ENCODE measurements at places on chromosomes 4 and X.
A peak's percentile ranks its signal among the peaks of the same experiment; 100 is the strongest.

DNA sequence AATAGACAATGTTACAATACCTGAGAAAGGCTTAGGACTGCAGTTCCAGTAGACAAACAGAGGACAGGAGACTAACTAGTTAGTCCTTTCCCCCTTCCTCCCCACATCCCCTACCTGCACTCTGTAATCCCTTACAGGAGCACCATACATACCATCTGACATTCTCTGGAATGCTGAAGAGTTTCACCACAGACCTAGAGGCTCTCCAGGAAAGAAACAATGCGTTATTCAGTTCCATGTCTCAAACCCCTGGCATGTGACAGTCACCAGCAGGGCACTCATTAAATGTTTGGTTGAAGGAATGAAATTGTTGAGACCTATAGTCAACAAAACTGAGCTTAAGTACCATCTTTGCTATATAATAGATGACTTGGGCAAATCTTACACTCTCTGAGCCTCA lies 100.2 kb upstream of the USP38 start:
- DNase-seq = no peak
- no peaks in the 10 kb centered on the region for H3K4me1 ChIP-seq
- no peaks in the 10 kb centered on the region for H3K27me3 ChIP-seq
- H3K27ac ChIP-seq = no peak overlapping the region
- H3K36me3 ChIP-seq = no peaks in the 10 kb centered on the region

- H3K27ac ChIP-seq = no peak overlapping the region
- H3K4me1 ChIP-seq = no peaks in the 10 kb centered on the region
- H3K27me3 ChIP-seq = no peaks in the 10 kb centered on the region
- no peak for DNase-seq
Observed at GRCh38 chr4:86872135-86872534, 20.1 kb downstream of the C4orf36 start.

GRCh38 chr4:138114434-138114833 lies 127.7 kb downstream of the SLC7A11 start:
- H3K27me3 ChIP-seq = no peaks in the 10 kb centered on the region
- no peak overlapping the region for H3K4me3 ChIP-seq
- no peak overlapping the region for H3K27ac ChIP-seq
- no peak for DNase-seq

GRCh38 chr4:17218786-17219185 lies 293.1 kb downstream of the QDPR start:
- no peak for DNase-seq
- no peaks in the 10 kb centered on the region for H3K36me3 ChIP-seq
- no peaks in the 10 kb centered on the region for H3K27me3 ChIP-seq
- H3K4me3 ChIP-seq = no peak overlapping the region
- no peaks in the 10 kb centered on the region for H3K4me1 ChIP-seq
- H3K27ac ChIP-seq = no peak overlapping the region

- H3K36me3 ChIP-seq = peaks cover 14% of the 10 kb centered on the region
- H3K4me1 ChIP-seq = peaks cover 18% of the 10 kb centered on the region
- H3K27me3 ChIP-seq = no peaks in the 10 kb centered on the region
- H3K4me3 ChIP-seq = peak overlapping the region; percentile 76
- DNase-seq = no peak
Observed at GRCh38 chrX:48958635-48959094, 1.3 kb upstream of the OTUD5 start.

DNA sequence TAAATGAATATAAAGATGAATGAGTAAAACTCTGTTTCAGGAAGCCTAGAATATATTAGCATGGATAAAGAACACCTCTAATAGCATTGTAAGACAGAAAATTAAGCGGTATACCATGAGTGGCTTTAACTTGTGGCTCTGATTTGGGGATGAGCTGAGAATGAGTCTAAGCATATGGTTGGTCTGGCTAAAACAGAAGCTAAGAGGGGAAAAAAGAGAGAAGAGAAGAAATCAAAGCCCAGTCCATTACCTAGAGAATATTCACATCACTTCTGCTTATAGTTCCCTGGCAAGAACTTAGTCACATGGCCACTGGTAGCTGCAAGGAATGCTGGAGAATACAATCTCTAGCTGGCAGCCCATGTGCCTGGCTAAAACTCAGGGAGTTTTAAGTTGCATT lies 414.5 kb downstream of the PRDM5 start:
- no peak for DNase-seq
- no peaks in the 10 kb centered on the region for H3K4me1 ChIP-seq
- no peak overlapping the region for H3K4me3 ChIP-seq
- H3K27ac ChIP-seq = no peak overlapping the region
- H3K27me3 ChIP-seq = no peaks in the 10 kb centered on the region

- no peaks in the 10 kb centered on the region for H3K27me3 ChIP-seq
- no peaks in the 10 kb centered on the region for H3K36me3 ChIP-seq
- no peaks in the 10 kb centered on the region for H3K4me1 ChIP-seq
- no peak overlapping the region for H3K27ac ChIP-seq
- no peak overlapping the region for H3K4me3 ChIP-seq
Observed at GRCh38 chrX:112851161-112851779, 10.6 kb upstream of the AMOT start.

DNA sequence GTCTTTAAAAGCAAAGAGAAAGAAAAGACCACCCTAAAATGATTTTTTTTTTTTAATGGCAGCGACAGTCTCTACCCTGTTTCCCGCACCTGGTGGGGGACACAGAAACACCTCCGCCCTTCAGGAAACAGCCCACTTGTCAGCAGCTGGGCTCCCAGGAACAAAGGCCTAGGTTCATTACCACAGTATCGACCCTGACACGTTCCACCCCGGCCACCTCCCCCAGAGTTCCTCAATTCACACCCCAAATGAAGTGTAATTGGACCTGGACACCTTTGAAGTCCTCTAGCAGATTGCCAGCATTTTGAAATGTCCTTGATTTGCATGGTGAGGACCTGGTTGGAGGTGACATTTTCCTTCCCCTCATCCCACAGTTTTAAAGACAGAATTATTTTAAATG lies 175.0 kb upstream of the BCOR start:
- no peaks in the 10 kb centered on the region for H3K4me1 ChIP-seq
- no peaks in the 10 kb centered on the region for H3K36me3 ChIP-seq
- DNase-seq = no peak
- no peak overlapping the region for H3K27ac ChIP-seq
- H3K27me3 ChIP-seq = no peaks in the 10 kb centered on the region

- H3K4me1 ChIP-seq = peaks cover 12% of the 10 kb centered on the region
- H3K27ac ChIP-seq = no peak overlapping the region
- H3K27me3 ChIP-seq = no peaks in the 10 kb centered on the region
- DNase-seq = no peak
- no peak overlapping the region for H3K4me3 ChIP-seq
Observed at GRCh38 chr4:7831858-7832730, 107.6 kb downstream of the AFAP1 start.

DNA sequence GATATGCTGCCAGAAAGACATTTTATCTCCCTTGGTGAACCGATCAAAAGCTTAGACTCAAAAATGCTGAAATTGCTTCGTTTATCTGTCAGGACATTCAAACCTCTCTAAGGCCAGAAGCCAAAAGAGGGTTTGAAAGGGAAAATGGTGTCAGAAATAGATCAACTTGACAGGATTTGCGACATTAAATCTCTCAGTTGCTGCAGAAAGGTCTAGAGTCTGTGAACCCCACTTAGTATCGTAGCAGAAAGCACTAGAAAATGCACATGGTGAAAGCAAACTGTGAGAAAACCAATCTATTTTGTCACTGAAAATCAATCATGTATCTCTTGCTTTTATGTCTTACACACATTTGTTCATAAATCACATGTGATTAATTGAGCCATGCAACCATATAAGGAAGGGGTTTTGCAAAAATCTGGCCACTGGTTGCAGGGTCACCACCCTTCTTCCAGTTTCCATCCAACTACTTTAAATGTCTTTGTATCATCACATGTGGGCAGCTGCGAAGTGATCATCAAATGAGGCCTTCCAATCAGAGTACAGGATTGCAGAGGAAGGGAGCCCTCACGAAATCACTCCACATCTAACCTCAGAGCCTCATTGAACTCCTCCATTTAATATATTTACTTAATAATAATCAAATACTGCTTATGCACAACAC lies 347.2 kb upstream of the ANXA10 start:
- no peak overlapping the region for H3K4me3 ChIP-seq
- H3K27ac ChIP-seq = no peak overlapping the region
- H3K36me3 ChIP-seq = no peaks in the 10 kb centered on the region
- H3K4me1 ChIP-seq = no peaks in the 10 kb centered on the region

DNA sequence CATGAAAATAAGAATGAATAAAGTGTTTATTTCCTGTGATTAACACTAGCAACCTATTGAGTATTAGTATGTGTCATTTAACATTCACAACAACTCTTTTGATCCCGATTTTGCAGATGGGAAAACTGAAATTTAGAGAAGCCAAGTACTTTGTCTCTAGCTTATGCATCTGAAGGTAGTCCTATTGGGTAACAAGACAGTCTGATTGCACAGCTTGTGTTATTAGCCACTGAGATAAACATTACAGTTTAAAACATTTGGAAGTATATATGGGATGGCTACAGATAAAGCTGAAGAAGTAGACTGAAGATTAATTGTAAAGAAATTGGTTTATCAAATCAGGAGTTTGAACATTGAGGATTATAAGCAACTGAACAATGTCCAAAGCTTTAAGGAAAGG lies 99.6 kb upstream of the PDE5A start:
- no peaks in the 10 kb centered on the region for H3K4me1 ChIP-seq
- H3K36me3 ChIP-seq = no peaks in the 10 kb centered on the region
- H3K27ac ChIP-seq = no peak overlapping the region
- H3K27me3 ChIP-seq = no peaks in the 10 kb centered on the region
- no peak for DNase-seq
- no peak overlapping the region for H3K4me3 ChIP-seq

GRCh38 chr4:102799816-102800215 lies 27.5 kb downstream of the UBE2D3 start:
- no peaks in the 10 kb centered on the region for H3K4me1 ChIP-seq
- H3K27me3 ChIP-seq = no peaks in the 10 kb centered on the region
- no peak for DNase-seq
- no peak overlapping the region for H3K27ac ChIP-seq

DNA sequence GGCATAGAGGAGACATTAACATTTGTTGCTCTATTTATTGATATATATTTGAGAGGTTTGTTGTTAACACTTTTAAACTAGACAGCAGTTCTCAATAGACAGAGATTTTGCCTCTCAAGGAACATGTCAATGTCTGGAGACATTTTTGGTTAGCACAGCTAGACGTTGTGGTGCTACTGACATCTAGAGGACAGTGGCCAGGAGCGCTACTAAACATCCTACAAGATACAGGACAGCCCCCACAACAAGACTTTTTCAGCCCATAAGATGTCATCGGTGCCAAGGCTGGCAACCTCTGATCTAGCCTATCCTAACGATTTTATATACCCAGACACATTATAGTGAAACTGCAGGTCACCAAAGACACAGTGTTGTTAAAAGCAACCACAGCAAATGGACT lies 18.4 kb upstream of the CTSO start:
- H3K4me1 ChIP-seq = no peaks in the 10 kb centered on the region
- H3K27ac ChIP-seq = no peak overlapping the region
- H3K27me3 ChIP-seq = no peaks in the 10 kb centered on the region
- no peaks in the 10 kb centered on the region for H3K36me3 ChIP-seq
- peak; percentile 19 for DNase-seq

GRCh38 chr4:77501851-77502250 lies 103.8 kb upstream of the CXCL13 start:
- no peak overlapping the region for H3K4me3 ChIP-seq
- H3K36me3 ChIP-seq = no peaks in the 10 kb centered on the region
- 0 out of 2 replicates have a peak, but pooled peaks cover 5% of the 10 kb centered on the region for H3K27me3 ChIP-seq

GRCh38 chr4:36187723-36188333 lies 56.5 kb downstream of the ARAP2 start:
- no peak overlapping the region for H3K27ac ChIP-seq
- H3K27me3 ChIP-seq = no peaks in the 10 kb centered on the region
- no peaks in the 10 kb centered on the region for H3K4me1 ChIP-seq
- DNase-seq = peak; percentile 3
- no peaks in the 10 kb centered on the region for H3K36me3 ChIP-seq

- no peaks in the 10 kb centered on the region for H3K27me3 ChIP-seq
- H3K4me1 ChIP-seq = no peaks in the 10 kb centered on the region
- no peak overlapping the region for H3K27ac ChIP-seq
- H3K36me3 ChIP-seq = peaks cover 9% of the 10 kb centered on the region
- H3K4me3 ChIP-seq = no peak overlapping the region
Observed at GRCh38 chrX:1416327-1416784, 24.4 kb upstream of the SLC25A6 start.

GRCh38 chrX:12971282-12972003 lies 3.5 kb upstream of the TMSB4X start:
- no peaks in the 10 kb centered on the region for H3K4me1 ChIP-seq
- no peaks in the 10 kb centered on the region for H3K36me3 ChIP-seq
- H3K4me3 ChIP-seq = no peak overlapping the region
- no peaks in the 10 kb centered on the region for H3K27me3 ChIP-seq

DNA sequence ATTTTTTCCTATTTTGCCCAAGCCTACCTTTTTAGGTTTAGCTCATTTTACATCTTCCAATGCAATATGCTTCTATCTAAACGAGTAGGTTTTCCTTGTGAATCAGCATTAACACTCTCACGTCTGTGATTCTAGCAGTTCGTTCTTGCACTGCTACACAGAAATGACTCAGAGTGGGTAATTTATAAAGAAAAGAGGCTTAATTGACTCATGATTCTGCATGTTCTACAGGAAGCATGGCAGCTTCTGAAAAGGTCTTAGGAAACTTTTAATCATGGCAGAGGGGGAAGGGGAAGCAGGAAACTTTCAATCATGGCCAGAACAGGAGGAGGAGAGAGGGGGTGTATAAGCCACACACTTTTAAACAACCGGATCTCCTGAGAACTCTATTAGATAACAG lies 44.9 kb downstream of the SPANXN1 start:
- H3K36me3 ChIP-seq = no peaks in the 10 kb centered on the region
- H3K4me3 ChIP-seq = no peak overlapping the region
- H3K4me1 ChIP-seq = no peaks in the 10 kb centered on the region
- H3K27me3 ChIP-seq = no peaks in the 10 kb centered on the region
- no peak for DNase-seq

DNA sequence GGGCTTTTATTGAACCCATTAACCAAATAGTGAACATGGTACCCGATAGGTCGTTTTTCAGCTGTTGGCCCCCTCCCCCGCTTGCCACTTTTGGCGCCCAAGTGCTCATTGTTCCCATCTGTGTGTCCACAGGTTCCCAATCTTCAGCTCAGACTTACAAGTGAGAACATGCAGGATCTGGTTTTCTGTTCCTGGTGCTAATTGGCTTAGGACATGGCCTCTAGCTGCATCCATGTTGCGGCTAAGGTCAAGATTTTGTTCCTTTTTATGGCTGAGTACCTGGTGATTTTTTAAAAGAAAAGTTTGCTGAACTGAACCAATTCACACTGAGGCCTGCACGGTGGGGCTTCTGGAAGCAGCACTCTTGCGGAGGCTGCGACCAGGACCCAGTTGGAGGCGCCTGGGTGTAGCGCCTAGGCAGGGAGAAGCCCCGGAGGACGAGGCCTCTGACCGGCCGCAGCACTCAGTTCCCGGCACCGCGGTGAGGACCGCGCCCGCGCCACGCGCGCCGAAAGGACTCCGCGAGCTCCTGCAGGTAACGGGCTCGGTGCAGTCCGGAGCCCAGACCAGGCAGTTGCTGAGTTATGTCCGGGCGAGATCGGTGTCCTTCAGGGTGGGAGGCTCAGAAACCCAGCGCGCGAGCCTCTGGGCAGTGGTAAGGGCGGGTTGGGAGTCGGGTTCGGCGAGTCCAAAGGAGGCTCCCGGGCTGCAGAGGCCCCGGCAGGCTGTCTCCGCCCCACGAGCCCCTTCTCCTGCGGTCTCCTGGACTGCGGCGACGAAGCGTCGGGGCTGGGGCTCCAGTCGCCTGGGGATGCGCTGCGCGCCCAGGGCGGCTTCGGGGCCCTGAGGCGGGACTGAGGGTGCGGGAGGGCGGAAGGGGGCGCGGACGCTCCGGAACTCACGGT lies 15.8 kb upstream of the SLC25A4 start:
- H3K36me3 ChIP-seq = no peaks in the 10 kb centered on the region
- H3K27ac ChIP-seq = no peak overlapping the region
- H3K27me3 ChIP-seq = no peaks in the 10 kb centered on the region
- H3K4me1 ChIP-seq = no peaks in the 10 kb centered on the region

All from HCT116 (cell line).